ENCODE measurements at places on chromosomes 2 and 18.

GRCh38 chr2:209619782-209620181 is 151.8 kb upstream of the UNC80 start:
- no peak for DNase-seq

DNA sequence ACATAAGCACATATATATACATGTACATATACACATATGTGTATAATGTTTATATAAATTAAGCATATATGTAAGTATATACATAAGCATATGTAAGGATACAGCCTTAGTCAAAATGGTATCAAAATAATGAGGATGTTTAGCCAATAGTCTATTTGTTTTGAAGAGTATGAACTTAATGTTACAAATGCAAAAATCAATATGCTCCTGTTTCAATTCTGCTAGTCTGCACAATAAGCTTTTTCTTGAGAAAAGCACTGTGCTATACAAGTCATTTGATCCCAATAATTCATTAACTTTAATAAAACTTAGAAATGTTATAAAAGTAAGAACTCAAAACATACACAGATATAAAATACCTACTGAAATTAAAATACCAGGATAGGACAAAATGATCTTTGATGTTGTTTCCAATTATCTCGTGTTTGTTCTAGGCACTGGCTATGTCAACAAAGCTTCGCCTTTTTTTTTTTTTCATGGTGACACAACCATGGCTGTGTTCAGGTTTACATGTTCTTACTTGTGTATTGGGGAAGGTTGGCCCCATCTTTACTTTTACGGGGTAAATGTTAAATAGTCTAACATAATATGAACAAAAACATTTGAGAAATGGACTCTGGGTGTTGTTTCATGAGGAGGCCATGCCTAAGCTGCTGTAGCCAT is 271.1 kb upstream of the CDH19 start:
- no peak for DNase-seq

GRCh38 chr2:132953771-132954170 is 283.8 kb upstream of the LYPD1 start:
- no peak for DNase-seq

- DNase-seq, result no peak
Observed at GRCh38 chr2:18401471-18401870, 159.0 kb downstream of the RDH14 start.

- DNase-seq, result no peak
Observed at GRCh38 chr2:13056259-13056843, 339.6 kb downstream of the TRIB2 start.

DNA sequence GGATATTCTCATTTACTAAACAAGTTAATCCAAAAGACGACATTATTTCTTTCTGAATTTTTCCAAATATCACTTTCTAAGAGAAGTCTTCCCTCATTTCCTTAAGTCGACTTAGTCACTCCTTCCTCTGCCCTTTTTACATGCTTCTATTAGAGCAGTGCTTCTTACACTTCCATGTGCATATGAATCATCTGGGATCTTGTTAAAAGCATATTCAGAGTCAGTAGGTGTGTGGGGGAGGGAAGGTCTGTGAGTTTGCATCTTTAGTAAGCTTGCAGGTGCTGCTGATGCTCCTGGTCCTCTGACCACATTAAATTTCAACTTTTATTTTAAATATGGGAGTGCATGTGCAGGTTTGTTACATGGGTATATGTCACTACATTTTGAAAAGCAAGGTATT is 582.6 kb downstream of the NRXN1 start:
- DNase-seq, result no peak

DNA sequence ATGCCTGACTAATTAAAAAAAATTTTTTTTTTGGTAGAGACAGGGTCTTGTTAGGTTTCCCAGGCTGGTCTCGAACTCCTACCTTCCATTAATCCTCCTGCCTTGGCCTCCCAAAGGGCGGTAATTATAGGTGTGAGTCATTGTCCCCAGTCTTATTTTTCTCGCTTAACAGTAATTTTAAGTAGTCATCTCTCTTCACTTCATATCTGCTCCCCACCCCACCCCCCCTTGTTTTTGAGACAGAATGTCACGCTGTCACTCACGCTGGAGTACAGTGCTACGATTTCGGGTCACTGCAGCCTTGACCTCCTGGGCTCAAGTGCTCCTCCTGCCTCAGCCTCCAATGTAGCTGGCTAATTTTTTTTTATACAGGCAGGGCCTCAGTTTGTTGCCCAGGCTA is 27.7 kb downstream of the RAB10 start:
- no peak for DNase-seq

GRCh38 chr2:149235816-149236375 is 94.5 kb upstream of the LYPD6 start:
- no peak for DNase-seq

DNA sequence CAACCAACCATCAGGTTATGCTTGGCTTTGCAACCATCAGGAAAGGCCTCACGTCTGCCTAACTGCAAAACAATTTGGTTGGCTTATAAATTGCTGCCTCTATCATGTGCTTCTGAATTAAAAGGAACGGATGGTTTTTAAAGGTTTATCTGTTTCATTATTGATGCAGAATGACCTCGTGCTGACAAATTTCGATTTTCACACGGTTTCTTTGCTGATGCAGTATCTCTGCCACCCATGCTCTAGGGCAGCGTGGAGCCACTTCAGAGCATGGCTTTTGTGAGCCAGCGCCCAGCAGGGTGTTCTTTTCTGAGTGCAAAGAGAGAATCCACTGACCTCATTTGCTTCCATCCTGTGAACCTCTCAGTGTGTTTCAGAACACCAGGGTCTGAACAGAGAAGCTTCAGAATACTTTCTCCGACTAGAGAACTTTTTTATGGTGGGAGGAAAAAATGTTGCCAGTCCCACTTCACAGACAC is 143.1 kb upstream of the L3MBTL4 start:
- DNase-seq, result no peak

DNA sequence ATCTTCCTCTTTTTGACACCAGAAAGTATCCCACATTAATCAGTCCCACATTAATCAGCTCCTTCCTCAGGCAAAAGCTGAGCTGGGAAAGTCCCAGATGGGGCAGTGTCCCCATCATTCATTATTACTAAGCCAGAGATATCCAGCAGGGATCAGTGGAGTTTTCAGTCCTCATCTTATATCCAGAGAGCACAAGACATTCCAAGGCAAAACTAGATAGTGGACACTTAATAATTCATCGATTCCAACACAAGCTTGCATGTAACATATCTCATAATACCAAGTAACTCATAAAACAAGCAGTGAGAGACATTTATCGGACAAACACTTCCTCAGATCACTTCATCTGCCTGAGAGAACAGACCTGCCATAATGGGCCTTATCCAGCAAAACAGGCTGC is 53.1 kb downstream of the MCFD2 start:
- DNase-seq, result no peak

DNA sequence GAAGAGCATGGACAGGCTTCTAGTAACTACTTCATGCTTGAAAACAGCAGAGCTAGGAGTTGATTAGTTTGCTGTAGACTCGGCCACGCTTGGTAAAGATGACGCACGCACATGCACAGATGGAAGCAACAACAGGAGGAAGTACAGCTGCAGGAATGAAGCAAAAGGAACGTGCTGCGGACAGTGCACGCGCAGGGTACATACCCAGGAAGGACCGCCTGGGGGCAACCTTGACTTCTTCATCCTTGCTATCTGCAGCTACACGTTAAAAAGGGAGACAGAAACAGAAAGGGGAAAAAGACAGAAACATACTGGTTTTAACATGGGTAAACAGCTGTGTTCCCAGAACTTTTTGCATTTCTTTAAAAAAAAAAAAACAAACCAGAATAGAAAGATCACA is 17.7 kb downstream of the SLC66A2 start:
- no peak for DNase-seq

- DNase-seq, result no peak
Observed at GRCh38 chr18:74511823-74512222, 15.7 kb downstream of the CNDP2 start.

- no peak for DNase-seq
Observed at GRCh38 chr2:8860239-8860638, 22.8 kb upstream of the KIDINS220 start.

- no peak for DNase-seq
Observed at GRCh38 chr2:151097128-151097527, 164.5 kb downstream of the RBM43 start.

GRCh38 chr2:36775806-36776205 is 79.3 kb downstream of the VIT start:
- DNase-seq, result no peak

- no peak for DNase-seq
Observed at GRCh38 chr2:182821182-182821581, 45.3 kb downstream of the FRZB start.

DNA sequence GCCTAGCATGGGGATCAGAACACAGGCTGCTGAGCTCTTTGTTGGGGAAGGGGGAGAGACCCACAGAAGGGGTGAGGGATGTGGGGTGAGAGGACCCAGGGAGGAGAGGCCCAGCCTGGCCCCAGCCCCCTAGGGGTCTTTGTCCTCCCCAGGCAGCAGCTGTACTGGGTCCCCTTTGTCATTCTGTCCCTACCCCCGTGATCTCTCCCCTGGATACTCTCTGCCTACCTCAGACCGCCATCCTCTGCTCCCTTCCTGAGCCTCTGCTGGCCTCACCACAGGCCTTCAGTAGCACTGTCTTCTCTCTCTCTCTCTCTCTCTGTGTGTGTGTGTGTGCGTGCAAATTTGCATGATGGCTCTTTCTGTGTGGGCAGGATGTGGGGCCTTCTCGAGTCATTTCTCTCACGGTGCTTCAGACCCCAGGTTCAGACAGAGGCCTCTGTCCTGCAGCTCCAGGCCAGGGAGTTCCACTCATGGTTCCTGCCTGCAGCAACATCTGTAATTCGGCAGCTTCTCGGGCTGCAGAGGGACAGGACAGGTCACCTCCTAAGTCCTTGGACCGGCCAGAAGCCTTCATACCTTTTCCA is 1.4 kb downstream of the PSD4 start:
- no peak for DNase-seq

- DNase-seq, result no peak
Observed at GRCh38 chr2:75543446-75543845, 17.3 kb downstream of the EVA1A start.

DNA sequence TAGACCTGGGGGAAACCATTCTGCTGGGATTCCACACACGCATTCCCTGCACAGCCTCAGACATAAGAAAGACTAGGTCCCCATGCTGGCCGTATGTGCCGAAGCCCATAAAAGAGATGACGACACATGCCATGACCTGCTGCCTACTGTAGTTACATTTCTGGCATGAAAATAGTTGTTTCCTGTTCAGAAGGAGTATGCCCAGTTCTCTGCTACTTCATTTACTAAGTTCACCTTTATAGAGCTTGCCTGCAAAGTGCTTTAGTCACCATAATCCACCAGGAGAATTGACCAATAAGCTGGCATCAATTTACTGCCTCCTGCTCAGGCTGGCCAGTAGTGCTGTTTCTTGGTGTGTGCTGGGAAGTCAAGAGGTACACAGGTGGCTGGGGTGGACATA is 150.2 kb upstream of the ALPP start:
- no peak for DNase-seq

- DNase-seq, result no peak
Observed at GRCh38 chr18:58196164-58196563, 152.1 kb downstream of the NEDD4L start.

DNA sequence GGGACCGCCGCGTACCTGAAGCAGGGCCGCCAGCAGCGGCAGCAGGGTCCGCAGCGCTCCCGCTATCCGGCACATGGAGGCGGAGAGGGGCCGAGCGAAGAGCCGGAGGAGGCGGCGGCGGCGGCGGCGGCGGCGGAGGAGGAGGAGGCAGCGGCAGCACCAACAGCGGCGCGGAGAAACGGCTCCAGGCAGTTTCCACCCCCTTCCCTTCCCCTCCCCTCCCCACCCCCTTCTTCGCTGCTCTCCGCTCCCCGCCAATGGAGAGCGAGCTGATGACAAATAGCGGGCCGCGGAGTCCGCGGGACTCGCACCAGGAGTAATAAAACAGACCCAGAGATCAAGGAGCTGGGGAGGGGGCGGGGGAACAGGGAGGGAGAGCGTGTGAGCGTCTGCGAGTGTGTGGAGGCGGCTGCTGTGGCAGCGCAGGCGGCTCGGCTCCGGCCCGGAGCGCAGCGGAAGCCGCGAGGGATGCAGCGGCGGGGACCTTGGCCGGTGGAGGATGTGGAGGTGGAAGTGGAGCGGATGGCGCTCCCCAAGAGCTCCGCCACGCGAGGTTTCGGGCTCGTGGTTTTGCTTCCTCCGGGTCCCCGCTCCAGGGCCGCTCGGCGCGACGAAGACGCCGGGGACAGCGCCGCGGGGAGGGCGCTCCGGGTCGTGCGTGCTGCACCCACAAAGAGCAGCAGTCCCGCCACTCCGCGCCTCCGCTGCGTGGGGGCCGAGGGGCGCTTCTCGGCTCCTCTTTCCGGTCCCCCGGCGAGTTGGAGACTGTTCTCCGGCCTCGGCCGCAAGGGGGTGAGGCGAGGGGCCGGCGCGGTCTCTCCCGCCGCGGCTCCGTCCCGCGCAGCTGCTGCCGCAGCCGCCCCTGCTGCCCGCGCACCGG is at the start of gene CDH2:
TSS of gene CDH2 (minus strand) at position 183 of the 880 bp plus-strand sequence. CDS start at position 75, 108 bp downstream.
- peak; percentile 69 for DNase-seq

GRCh38 chr2:84373391-84373790 is 85.7 kb downstream of the SUCLG1 start:
- DNase-seq, result no peak

DNA sequence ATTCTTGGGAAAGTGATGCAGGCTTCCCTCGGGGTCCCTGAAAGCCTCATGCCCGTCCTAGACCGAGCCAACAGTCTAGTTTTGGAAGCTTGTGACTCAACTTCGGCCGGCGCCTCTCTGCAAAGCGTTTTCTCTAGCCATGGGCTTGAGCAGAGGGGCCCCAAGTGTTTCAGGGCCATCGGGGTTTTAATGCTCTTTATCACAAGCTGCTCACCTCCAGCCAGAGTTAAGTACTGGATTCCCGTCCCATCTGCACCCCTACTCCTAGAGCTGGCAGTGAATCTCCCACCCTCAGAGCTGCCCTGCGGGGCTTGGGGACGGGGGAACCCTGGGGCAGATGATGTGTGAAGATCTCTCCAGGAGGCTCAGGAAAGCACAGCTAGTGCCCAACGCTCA is 7.3 kb downstream of the RAX start:
- DNase-seq, result no peak

- no peak for DNase-seq
Observed at GRCh38 chr2:25817630-25818029, 60.7 kb downstream of the ASXL2 start.

DNA sequence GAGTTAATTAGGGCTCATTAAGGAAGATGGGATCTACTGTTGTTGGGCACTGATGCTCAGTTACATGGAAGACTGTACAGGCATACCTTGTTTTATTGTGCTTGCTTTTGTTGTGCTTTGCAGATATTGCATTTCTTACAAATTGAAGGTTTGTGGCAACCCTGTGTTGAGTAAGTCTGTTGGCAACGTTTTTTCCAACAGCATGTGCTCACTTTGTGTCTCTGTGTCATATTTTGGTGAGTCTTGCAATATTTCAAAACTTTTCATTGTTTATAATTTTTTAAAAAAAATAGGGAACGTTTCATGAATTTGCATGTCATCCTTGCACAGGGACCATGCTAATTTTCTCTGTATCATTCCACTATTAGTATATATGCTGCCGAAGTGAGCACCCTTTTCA is 15.6 kb downstream of the PHLPP1 start:
- no peak for DNase-seq

- no peak for DNase-seq
Observed at GRCh38 chr2:80050246-80050645, 254.3 kb downstream of the LRRTM1 start.
